NCI-H187 treated with DMSO at 0.1 percent for 48 hours (cell line): ENCODE measurements at places on chromosomes 16 and 17.

DNA sequence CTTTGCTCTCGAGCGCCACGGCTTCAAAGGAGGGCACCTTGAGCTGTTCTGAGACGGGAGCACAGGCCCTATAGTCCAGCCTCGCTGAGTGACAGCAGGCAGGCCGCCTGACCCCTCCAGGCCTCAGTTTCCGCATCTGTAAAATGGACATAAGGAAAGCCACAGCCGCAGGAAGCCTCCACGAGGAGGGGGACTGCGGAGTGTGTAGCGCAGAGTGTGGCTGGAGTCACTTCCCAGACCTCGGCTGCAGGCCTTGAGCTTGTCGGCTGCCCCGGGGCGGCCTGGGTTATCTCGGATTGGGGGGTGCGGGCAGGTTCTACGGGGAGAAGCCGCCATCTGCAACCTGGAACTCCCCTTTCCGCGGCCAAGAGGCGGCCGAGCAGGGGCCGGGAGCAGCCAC lies 40.8 kb downstream of the ZFPM1 start:
- no peak for DNase-seq

DNA sequence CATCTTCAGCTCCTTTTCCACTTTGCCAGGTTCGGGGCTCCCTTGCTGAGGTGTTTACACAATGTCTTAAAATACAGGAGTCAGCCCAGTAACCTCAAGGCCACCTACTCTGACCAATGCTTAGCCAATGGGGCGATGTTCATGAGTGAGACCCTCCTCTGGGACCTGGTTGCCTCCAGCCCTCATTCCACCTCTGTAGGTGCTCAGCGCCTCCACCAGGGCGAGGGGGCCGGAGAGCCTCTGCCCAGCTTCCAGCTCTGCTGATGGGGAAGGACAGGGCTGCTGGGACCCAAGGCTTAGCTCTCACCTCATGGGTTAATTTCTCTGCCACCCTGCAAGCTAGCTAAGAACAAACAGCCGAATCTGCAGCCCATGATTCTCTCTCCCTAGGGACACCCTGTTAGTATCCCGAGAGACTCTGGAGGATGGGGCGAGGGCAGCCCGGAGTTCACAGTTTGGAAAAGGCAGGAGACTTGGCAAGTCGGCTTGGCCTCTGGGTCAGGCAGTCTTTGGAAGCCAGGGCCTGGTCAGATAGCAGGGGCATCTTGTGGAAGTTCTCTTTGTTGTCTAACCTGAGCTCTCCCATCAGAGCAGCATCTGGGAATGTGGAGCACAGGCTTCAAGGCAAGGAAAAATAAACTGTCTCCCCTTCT lies 16.2 kb downstream of the SRCIN1 start:
- DNase-seq, result no peak

DNA sequence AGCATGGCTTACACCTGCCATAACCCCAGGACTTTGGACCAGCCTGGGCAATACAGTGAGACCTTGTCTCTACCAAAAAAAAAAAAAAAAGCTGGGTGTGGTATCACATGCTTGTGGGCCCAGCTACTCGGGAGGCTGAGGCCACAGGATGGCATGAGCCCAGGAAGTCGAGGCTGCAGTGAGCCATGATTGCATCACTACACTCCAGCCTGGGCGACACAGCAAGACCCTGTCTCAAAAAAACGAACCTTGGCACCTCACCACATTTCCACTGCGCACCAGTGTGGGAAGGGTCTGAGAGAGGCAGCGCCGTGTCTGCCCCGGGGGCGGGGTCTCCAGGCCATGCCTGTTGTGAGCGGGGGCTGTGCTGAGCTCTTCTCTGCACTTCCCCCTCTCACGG lies 6.3 kb downstream of the ACSF3 start:
- no peak for DNase-seq

- no peak for DNase-seq
Measured at GRCh38 chr17:39623356-39623950, 3.3 kb upstream of the PPP1R1B start.

DNA sequence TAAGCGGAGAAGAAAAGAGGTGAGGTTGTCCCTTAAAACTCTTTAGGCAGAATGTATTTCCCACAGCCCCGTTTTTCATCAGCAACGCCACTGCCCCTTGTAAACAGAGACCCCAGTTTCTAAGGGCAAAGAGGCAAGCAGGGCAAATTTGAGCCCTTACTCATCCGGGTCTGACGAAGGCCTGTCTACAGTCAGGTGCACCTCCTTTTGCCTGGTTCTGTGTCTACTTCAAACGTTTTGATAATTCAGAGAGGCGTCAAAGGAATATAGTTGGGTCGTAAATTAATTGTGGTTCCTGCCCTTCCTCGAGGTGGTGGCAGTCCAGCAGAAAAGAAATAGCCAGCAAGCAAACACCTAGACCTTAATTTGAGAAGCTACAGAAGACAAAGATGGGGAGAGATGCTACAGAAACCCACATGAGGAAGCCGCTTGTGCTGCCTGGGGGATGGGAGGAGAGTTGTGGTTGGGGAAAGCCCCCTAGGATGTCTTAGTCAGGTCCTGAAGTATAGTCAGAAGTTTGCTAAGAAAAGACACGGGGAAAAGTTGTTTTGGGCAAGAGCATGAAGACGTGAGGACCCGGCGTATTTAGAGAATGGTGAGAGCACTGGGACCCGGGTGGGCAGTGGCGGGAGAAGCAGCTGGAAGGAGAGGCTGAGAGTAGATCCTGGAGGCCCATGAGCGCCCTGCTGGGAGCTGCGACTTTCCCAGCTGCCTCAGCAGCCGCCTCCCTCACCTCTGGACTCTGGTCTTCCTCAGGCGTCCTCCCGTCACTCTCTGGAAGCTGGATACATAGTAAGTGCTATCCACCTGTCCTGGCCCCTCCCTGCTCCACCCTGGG lies 2.4 kb downstream of the FBRS start:
- no peak for DNase-seq

DNA sequence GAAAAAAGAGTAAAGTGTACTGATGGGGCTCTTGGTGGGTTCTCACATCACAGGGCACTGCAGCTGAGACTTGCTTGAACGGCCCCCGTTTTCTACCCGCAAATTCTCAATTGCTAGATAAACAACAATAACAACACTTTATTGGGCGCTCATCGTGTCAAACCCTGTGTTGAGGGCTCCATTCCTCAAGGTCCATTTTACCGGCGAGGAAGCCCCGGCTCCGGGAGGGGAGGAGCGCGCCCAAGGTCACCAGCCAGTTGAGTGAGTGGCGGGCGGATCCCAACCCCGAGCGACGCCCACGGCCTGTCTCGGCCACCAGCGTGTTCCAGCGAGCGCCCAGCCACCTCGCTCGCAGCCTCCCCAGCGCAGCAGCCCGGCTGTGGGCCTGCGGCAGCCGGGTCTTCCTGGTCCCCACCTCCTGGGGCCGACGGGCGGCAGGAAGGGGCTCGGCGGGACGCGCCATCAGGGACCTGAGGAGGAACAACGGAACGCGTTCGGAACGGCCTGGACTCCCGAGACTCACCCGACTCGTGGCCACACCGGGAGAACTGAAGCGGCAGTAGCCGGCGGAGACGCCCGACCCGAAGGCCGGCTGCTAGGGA lies 373 bp downstream of the CMC2 start:
- DNase-seq, result no peak

GRCh38 chr17:55159251-55159650 lies 105.5 kb upstream of the HLF start:
- no peak for DNase-seq

- DNase-seq, result no peak
Measured at GRCh38 chr16:70686376-70687101, 686 bp upstream of the MTSS2 start.

GRCh38 chr17:48539177-48539576 lies 5.7 kb downstream of the HOXB2 start:
- no peak for DNase-seq

- no peak for DNase-seq
Measured at GRCh38 chr17:77128896-77129567, 11.7 kb upstream of the SEC14L1 start.

DNA sequence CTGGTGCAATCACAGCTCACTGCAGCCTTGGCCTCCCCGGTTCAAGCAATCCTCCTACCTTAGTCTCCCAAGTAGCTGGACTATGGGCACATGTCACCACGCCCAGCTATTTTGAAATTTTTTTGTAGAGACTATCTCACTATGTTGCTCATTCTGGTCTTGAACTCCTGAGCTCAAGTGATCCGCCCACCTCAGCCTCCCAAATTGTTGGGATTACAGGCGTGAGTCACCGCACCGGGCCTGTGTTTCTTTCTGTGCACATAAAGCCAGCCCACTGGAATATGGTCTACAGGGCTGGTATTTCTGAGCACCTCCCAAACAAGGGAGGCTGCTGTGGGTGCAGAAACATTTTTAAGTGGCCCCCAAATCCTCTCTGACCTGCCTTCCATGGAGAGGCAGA lies 8.4 kb downstream of the TMEM95 start:
- no peak for DNase-seq

DNA sequence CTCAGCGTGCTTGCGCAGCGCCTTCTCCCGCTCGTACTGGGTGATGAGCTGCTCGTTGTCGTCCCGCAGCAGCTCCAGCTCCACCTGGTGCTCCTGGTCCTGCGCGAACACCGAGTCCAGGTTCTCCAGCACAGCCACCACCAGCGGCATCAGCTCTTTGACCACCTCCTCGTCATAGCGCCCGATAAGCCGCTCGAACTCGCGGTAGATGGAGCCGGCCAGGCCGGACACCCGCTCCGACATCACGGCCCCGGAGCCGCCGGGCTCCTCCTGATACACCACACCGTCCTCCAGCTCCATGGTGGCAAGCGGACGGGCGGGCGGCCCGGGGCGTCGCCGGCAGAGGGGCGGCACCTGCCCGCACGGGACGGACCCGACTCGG lies 320 bp downstream of the SPAG9 start:
- no peak for DNase-seq

- no peak for DNase-seq
Measured at GRCh38 chr16:50169555-50170096, 16.5 kb downstream of the TENT4B start.

DNA sequence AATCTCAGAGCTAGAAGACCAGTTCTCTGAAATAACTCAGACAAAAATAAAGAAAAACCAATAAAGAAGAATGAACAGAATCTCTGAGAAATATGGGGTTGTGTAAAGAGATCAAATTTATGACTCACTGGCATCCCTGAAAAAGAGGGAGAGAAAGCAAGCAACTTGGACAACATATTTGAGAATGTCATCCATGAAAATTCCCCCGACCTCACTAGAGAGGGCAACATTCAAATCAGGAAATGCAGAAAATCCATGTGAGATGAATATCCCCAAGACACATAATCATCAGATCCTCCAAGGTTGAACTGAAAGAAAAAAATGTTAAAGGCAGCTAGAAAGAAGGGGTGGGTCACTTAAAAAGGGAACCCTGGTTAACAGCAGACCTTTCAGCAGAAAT lies 32.1 kb downstream of the TANC2 start:
- DNase-seq, result no peak

DNA sequence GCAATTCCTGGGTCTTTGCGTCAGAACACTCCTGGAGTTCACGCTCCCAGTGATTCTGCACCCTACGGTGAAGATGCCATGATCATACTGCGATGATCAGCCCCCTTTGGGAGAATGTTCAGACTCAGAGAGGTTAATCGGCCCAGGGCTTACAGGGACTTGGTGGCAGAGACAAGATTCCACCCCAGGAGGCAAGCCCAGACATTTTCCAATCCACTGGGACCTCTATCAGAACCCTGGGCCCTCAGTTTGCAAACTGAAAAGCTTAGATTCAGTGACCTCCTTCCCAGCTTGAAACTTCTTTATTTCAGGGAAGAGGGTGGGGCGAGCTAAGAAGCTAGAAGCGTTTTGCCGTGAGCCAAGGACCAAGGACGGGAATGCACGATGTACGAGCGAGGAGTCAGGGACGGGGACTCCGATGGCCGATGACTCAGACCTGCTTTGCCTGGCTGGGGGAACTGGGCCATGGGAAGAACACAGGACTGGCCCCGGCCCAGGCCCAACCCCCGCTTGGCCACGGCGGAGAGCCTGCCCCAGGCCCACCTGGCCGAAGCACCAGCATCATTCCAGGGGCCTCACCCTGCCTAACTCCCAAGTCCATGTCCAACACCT lies 34.7 kb downstream of the SOCS3 start:
- DNase-seq, result no peak

- no peak for DNase-seq
Measured at GRCh38 chr17:38658741-38659345, 15.9 kb downstream of the EPOP start.

DNA sequence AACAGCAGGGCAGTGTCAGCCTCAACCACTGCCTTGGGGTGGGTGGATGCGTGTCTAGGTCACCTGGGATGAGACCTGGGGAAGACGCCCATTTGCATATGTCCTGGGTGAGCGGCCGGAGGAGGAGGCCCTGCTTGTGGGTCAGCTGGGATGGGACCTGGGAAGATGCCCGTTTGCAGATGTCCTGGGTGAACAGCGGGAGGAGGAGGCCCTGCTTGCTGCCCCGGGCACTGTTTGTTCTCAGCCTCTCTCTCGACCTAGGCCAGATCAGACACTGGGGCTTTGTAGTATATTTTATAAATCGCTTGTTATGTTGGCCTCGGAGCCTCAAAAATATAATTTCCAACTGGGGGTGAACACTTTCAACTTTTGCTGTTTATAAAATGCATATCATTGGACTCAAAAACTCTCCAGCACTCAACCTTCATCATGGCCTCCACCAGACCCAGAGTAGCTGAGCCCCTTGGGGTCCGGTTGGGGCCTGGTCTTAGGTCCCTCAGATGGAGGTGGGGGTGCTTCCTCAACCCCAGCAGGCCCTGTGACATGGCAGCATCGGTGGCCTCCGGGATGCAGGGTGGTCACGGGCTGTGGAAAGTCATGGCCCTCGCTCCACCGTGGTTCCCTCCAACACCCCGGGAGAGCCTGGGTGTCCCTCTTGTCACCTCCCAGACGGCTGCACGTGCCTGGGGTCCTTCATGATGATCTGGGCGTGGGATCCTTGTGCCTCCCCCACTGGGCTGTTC lies 17.3 kb downstream of the DBNDD1 start:
- DNase-seq, result no peak

DNA sequence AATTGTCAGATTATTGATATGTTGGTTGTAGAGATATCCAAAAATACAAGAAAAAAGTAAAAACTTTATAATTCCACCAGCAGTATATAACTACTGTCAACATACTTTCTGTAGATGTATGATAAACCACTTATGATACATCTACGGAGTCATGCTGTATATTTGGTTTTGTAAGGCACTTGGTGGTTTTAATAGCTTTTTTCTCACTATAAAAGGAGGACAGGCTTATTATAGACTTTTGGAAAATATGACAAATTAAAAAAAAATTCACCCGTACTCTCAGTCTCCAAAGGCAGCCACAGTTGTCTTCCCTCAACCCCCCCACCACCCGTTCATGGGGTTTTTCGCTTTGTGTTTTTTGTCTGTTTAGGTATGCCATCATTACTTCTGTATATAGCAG lies 14.8 kb downstream of the RAI1 start:
- no peak for DNase-seq

- no peak for DNase-seq
Measured at GRCh38 chr17:27666831-27667560, 36.0 kb downstream of the LGALS9 start.

DNA sequence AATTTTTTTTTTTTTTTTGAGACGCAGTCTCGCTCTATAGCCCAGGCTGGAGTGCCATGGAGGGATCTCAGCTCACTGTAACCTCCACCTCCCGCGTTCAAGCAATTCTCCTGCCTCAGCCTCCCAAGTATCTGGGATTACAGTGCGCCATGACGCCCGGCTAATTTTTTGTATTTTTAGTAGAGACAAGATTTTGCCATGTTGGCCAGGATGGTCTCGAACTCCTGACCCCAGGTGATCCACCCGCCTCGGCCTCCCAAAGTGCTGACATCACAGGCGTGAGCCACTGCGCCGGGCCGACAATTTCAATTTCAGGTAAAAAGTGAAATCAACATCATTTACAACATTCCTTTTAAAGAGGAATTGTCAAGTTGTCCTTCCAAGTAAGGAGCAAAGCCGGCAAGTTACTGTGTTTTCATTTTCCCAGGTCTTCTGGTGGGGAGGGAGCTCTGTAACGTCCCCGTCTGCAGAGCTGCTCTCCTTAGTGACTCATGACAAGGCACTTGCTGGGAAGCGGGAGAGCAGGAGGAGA lies 873 bp downstream of the NPLOC4 start:
- no peak for DNase-seq
